ENCODE measurements at places on chromosomes 3 and 15.
A peak's percentile ranks its signal among the peaks of the same experiment; 100 is the strongest.

DNA sequence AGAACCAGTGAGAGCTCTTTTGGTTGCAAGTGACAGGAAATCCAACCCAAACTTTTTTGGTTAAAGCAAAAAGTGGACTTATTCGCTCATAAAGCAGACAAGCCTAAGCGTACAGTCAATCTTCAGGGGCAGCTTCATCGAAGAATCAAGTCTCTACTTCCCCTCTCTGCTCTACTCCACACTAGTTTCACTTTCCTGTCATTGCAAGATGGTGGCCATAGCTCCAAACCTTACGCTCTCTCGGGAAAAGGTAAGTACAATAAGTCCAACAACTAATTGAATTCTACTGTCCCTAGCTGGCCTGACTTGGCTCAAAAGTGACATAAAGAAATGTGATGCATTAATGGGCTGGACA is 24.9 kb upstream of the ZNF710 start:
- no peak for DNase-seq

DNA sequence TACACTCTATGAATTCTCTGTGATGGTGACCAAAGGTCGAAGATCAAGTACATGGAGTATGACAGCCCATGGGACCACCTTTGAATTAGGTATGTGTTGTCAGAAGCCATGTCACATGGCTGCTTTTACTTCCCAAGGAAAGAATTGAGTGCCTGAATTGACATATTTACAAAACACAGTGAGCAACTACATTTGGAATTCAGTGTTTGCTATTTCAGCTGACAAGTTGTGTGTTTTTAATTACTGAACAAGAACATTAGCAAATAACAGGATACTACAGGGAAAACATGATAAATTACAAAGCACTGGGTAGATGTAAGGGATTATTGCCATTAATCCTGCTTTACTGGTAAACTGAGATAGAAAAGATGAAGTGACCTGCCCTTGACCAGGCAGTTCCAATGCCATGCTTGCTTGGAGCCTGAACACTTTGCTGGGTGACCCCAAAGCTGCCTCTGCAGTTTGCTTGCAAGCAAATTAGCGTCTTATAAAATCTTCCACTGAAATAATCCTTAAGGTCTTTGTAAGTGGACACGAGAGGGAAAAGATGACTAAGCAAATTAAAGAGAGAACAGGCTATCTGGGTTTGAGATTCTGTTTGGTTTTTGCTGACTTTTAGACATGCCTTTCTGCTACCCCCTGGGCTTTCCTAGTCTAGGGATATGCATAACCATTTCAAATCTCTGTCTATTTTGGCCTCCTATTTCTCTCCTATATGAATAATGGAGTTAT is 98.2 kb downstream of the HCN4 start:
- no peak for DNase-seq

- no peak for DNase-seq
Observed at GRCh38 chr15:43922021-43922420, 95.2 kb downstream of the WDR76 start.

DNA sequence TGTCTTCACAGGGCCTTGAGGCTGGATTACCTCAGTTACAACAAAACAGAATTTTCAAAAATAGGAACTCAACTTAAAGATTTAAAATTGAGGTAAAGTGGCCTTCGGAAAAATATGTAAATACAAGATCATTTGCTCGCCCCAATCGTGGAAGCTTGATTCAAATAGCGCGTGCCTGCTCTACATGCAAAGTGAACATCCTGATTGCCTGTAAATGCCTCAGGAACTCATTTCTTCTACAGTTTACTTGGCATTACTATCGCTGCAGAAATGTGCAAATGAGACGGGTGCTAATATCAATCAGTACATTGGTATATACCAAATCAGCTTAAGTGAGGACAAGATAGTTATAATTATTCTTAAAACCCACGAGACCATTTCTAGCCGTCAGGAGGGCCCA is 159.2 kb downstream of the XXYLT1 start:
- DNase-seq = no peak

- no peak for DNase-seq
Observed at GRCh38 chr3:158776531-158776930, 25.3 kb upstream of the MFSD1 start.

DNA sequence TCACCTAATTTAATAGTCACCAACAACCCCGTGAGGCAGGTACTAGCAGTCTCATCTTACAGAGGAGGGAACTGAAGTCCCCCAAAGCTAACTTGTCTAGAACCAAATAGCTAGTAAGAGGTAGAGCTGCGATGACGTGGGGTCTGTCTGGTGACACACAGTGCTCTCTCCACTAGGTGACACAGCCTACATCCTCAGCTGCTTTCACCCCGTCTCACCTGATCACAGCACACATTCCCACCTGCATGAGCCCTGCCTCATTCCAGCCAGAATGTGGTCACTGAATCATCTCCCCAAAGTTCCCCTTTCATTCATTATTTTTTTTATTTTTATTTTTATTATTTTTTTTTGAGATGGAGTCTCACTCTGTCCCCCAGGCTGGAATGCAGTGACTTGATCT is 21.3 kb upstream of the MAGEF1 start:
- no peak for DNase-seq

DNA sequence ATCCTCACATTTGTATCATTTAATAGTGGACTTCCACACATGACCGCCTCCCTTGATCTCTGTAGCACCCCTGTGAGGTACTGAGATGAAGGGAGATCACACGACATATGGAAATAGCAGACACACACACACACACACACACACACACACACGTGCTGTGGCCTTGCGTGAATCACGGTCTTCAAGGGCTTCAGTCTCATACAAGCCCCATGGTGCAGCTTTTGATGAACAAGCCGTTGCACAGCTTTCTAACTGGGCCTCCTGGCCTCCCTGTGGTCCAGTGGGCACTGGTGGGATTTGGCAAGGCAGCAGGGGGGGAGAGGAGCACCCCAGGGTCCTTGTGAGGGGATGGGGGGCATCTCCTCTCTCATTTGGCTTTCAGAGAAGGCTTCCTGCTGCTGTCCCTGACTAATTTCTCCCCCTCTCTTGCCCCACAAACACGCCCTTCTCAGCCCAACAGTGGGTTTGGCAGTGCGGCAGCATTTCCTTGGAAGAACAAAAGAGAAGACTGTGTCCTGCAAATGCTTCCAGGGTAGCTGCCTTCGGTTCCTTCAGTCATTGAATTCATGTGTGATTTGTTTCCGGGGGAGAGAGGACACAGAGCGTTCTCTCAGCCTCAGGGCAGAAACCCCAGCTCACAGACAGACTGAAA is 98.7 kb downstream of the SMAD6 start:
- DNase-seq = no peak

- no peak for DNase-seq
Observed at GRCh38 chr15:98394546-98394945, 253.8 kb upstream of the IGF1R start.

DNA sequence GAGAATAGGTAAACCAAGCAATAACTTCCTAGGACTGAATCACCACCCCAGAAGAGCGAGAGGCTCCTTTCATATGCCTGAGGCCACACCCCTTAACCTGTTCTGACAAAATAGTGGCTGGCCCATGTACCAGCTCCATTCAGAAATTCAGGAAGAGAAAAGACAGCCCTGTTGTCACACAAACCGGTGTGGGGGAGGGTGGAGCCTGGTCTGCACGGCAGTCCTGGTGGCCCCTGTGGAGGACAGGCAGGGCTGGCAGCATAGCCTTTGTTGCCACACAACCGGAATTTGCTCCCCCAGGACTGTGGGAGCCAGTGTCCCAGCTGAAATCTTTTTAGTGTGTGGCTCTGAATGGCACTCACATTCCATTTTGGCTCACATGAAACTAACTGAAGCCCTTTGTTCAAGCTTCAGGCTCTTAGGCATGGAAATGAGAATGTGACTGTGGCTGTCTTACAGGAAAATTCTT is 23.8 kb downstream of the RLBP1 start:
- no peak for DNase-seq

DNA sequence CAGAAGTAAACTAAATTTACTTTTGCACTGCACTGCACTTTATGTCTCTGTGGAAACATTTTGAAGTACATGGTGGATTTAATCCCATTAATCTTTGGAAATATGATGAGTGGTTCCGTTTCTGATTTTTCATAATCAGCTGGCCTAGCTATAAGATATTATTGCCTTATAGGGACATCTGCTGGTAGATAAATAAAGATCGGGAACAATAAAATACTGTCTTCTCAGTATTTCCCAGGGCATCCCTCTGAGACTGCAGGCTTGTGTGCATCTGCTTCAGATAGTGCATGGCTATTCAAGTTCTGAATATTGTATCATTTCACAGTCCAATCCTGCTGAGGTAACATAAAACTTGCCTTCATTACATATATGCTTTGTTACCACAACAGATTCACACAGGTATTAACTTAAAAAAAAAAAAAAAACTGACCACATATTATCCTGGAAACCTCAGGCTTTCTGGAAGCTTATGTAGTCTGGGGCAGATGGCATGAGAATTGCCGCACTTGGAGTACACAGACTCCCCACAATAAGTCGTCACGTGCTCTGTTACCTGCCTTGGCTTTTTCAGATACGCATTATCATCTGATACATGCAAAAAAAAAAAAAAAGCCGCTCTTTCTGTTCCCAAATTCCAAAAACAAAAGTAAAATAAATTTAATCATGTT is 330.8 kb upstream of the AGTR1 start:
- DNase-seq = no peak

DNA sequence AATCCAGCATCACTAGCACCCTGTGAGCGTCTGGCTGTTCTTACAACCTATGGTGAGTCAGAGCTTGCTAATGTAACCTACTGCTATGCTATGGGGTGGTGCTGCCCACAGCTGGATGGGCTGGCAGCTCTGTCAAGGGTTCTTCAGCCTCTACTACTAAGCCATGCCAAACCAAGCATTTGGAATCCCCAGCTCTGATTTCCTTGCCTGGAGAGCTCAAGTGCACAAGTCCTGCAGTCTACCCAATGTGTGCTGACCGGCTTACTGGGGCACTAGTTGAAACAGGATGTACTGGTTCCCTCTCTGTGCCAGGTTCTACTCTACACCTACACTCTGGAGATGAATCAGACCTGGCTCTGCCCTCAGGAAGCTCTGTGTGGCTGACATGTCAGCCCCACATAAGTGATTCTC is 4.2 kb downstream of the TEX264 start:
- DNase-seq = no peak

DNA sequence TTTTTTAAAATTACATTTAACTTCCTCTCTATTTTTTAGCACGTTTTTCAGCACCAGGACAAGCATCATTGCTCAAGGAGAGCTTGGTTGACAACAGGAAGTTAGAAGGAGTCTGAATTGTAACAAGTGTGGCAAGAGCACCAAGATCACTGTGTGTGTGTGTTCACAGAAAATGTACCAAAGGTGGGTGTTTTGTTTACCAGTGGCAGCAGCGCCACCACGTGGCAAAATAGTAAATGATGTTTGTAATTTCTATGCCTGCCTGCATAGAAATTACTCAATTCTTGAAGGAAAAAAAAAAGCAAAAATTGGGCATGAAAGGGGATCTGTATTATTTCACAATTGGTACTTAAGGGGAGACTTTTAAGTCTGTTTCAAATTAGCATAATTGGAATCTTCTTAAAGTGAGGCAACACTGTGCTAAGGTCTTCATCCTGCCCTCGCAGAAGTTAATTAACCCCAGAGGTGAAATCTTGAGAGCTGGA is 7.4 kb upstream of the U2SURP start:
- peak; percentile 38 for DNase-seq

DNA sequence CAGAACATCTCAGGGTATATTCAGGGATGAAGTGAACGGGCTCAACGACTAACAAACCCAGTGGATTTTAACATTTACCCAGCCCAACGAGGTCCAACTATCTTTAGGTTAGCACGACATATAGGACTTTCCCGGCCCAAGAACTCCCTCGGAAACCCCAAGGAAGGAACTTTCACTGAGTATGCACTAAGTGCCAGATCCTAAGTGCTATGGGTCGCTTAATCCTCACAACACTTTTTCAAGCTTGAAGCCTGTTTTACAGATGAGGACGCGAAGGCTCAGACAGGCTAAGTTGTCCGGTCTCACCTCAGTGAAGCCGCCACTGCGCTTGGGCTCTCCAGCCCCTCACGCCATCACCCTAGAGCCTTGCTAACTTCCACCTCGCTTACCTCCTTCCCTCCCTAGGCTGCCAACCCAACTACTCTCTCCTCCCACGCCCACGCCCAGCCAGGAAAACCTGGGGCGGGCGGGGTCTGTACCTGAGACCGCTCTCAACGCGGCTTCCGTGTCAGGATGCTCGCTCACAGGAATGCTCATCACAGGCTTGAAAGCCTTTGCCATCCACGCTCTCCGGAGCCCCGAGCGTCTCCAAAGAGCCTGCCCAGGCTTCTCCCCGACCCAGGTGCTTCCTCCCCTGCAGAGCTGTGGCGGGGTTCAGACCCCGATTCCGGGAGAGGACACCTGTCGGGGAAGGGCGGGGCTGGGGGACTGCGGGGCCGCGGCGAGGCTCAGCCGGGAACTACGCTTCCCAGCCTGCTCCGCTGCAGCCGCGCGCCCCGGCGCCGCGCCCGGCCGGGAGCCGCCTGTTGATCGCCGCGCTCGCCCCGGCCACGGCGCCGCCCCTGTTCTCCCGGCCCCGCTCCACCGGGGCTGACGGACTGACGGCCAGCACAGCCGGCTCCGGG is at the start of gene TMOD2:
Gene TMOD2, plus strand, starts transcription at position 806 of the 905 bp plus-strand sequence. CDS start 14,845 bp downstream, outside the sequence.
- no peak for DNase-seq

- DNase-seq = no peak
Observed at GRCh38 chr15:65956307-65956706, 87.0 kb downstream of the RAB11A start.

DNA sequence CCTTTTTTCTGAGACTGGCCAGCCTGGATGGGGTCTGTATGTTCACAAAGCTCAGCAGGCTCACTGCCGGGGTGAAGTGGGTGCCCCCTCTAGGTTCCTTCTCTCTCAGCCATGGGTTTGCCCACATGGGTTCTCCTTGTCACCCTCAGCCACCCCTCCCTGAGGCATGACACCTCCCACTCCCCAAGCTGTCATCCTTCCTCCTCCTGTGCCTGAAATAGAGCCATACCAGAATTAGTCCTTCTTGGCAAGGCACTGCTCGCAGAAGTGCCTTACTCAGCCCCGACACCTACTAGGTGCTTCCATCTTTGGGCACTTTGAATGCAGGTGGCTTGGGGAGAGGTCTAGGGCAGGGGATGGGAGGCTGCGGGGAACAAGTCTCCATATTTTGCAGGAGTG is 62.9 kb upstream of the SEC13 start:
- DNase-seq = no peak

- DNase-seq = no peak
Observed at GRCh38 chr3:187713504-187713903, 11.1 kb upstream of the RTP2 start.

DNA sequence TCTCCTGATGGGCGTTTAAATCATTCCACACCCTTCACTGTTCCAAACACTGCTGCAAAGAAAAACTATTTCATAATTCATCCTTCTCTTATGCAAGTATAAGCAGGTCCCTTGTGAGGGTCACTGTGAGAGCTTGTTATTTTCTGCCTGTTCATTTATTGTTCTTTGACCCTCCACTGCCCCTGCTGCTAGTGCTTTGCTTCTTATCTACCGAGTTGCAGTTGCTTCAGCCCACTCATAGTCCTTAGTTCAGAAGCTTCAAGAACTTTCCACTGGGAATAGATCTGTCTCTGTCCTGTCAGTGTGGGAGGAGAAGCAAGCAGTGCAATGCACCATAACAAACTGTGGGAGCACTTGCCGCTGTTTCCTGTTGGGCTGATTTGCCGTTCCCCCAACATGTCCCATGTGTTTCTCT is 39.8 kb downstream of the RIOX2 start:
- no peak for DNase-seq

All from stimulated activated CD8-positive, alpha-beta memory T cell treated with anti-CD3 and anti-CD28 coated beads, Interleukin-4, amount 100 ng/mL, for 1 hour (primary cell).